ENCODE measurements at places on chromosomes 16 and 17.

DNA sequence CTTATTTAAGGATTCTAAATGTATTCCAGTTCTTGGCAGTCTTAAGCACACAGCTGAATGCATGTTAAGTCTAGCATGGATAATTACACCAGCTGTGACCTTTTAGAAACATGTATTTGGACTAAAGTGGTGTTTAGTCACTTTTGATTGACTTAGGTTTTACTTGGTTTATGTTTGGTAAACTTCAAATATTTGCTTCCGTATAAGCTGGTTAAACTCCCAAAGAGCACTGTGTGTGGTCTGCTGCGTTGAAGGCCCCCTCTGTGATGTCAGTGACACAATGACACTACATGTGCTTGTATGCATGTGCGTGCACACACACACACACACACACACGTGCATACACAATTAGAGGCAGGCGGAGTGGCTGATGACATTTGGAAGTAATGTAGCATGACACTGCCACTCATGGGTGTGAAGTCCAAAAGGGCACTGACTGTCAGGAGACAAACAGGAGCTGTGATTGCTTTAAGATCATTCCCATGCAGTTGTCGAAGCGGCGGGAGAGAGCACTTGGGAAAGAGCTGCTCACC is 156.1 kb upstream of the CDH13 start:
- DNase-seq = no peak

DNA sequence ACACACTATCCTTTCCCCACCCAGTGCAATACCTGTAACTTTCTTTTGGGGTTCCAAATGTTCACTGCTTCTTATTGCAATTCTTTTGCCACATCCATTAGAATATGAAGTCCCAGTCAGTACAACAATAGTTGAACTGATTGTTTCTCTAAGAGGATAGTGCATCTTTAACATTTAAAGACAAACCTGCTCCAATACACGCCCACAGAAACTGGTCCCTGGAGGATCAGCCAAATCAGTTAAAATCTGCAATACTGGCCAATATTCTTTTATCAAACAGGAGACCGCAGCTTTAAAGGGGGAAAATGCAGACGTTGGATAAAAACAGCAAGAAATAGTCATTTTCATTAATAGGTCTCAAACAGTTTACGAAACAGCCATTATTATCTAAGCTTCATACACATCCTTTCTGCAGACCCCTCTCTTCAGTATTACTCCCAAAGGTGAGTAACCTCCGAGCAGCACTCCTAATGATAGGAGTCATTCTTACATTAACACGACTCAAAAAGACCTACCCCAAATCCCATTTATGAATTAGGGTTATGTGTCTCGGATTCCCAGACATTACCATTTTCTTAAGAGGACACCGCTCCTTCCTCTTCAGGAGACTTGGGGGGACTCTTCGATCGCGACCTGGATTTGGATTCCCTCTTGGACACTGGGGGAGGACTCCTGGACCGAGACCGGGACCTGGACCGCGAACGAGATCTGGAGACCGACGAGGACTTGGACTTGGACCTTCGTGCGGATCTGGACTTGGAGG is 1.4 kb downstream of the SRSF2 start:
- DNase-seq = no peak

- DNase-seq = no peak
Measured at GRCh38 chr16:78789561-78789960, 690.1 kb downstream of the WWOX start.

GRCh38 chr17:60229188-60229802 is 79.5 kb downstream of the CA4 start:
- peak; percentile 26 for DNase-seq

GRCh38 chr17:57625957-57626356 is 119.1 kb downstream of the CCDC182 start:
- DNase-seq = no peak

- no peak for DNase-seq
Measured at GRCh38 chr17:49748791-49749190, 15.1 kb downstream of the FAM117A start.

GRCh38 chr17:55903028-55903690 is 152.3 kb downstream of the PCTP start:
- DNase-seq = no peak

DNA sequence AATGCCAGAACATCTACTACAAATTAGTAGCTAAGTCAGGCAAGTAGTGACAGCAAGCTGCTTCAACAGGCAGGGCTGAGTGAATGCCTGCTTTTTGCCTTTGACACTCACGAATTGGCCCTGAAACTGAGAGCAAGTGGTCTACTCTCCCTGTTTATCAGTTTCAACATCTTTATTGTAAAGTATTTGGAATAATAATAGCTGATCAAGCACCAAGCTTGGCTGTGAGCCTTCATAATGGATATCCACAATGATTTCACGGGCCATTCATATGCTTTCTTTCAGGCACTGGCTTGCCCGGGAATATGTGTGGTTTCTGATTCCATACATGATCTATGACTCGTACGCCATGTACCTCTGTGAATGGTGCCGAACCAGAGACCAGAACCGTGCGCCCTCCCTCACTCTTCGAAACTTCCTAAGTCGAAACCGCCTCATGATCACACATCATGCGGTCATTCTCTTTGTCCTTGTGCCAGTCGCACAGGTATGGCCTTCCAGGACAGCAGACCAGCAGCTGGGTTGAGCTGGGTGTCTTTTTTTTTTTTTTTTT is 5.2 kb downstream of the TLCD3A start:
- no peak for DNase-seq

DNA sequence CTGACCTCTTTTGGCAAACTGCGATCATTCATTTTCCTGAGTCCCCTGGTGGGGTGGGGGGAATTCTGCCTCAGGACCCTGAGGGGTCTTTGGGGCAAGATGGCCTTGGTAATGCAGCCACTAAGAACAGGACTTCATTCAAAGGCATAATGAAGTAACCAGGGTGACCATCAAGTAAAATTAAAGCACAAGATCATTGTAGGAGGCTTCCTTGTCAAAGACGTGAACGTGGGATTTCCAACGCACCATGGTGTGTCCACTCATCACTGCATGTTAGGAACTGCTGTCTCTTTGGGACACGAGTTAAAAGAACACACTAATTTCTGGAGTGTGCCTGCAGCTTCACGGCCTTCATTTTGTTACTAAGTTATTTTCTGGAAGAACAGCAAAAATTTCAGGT is 51.3 kb downstream of the NDE1 start:
- no peak for DNase-seq

DNA sequence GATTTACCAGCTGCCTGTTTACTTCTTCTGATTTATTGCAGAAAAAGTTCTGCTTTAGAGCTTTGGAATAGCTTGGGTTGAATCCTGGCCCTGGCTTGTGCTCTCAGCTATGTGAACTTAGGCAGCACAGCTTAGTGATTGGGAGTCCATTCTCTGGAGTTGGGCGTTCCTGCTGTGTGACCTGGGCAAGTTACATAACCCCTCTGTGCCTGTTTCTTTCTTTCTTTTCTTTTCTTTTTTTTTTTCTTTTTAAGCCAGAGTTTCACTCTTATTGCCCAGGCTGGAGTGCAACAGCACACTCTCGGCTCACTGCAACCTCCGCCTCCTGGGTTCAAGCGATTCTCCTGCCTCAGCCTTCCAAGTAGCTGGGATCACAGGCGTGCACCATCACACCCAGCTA is 51.5 kb upstream of the AQP8 start:
- DNase-seq = no peak

DNA sequence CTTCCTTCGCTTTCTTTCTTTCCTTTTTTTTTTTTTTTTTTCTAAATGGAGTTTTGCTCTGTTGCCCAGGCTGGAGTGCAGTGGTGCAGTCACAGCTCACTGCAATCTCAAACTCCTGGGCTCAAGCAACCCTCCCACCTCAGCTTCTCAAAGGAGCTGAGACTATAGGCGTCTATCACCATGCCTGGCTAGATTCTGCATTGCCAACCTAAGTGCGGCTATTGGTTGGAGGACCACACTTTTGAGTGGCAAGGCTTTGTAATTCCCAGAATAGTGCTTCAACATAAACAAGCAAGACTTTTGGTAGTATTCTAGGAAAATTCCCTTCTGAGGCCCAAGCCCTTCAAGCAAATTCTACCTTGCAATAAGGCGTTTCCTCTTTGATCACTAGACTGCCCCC is 107.8 kb downstream of the YPEL2 start:
- DNase-seq = no peak

GRCh38 chr16:4914528-4915225 is 22.3 kb downstream of the PPL start:
- no peak for DNase-seq

DNA sequence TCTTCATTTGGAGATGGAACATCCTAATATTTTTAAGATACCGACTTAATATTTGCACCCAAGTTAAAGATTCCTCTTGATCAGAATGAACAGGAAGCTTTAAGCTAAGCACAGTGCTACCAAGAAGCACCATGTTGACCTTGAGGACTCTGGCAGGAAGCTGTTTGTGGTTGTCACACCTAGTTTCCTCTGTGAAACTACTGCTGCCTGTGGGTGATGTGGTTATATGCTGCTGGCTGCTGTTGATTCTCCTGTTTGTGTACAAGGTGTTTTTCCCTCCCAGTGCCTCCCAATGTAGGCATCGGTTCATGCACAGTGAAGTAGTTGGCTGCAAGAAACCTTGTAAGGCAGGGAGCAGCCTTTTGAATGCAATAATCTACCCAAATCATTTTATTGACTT is 23.4 kb downstream of the RBL2 start:
- no peak for DNase-seq

DNA sequence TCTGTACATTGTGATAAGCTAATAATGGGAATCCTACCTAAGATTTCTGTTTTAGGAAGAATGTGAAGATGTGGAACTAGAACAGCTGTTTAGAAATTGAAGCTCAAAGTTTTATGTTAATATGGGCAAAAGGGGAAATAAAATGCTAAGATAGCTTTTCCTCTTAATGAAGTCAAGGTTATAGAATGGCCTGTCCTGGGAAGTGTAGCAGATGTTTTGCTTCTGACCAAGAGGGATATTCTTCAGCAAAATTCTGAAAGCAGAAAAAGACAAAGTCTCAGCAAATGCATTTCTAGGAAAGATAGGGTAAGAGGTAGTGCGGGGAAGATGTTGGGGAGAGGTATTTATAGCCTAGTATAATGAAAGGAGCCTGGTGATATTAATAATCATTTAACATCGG is 13.1 kb downstream of the MAP3K3 start:
- no peak for DNase-seq

DNA sequence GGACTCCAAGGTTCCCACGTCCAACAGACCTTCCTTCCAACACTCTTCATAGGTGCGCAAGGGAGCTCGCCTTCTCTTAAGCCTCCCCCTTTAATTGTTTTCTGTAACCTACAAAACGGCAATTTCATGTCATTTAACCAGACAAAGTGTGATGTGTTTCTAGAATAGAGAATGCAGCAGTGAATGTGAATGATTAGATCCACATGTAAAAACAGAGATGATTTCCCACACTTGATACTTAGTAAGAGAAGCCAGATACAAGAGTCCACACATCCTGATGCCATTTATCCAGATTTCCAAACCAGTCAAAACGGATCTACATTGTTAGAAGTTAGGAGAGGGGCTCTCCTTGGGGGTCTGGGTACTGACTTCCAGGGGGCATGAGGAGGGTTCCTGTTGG is 89.3 kb downstream of the IRF8 start:
- no peak for DNase-seq

DNA sequence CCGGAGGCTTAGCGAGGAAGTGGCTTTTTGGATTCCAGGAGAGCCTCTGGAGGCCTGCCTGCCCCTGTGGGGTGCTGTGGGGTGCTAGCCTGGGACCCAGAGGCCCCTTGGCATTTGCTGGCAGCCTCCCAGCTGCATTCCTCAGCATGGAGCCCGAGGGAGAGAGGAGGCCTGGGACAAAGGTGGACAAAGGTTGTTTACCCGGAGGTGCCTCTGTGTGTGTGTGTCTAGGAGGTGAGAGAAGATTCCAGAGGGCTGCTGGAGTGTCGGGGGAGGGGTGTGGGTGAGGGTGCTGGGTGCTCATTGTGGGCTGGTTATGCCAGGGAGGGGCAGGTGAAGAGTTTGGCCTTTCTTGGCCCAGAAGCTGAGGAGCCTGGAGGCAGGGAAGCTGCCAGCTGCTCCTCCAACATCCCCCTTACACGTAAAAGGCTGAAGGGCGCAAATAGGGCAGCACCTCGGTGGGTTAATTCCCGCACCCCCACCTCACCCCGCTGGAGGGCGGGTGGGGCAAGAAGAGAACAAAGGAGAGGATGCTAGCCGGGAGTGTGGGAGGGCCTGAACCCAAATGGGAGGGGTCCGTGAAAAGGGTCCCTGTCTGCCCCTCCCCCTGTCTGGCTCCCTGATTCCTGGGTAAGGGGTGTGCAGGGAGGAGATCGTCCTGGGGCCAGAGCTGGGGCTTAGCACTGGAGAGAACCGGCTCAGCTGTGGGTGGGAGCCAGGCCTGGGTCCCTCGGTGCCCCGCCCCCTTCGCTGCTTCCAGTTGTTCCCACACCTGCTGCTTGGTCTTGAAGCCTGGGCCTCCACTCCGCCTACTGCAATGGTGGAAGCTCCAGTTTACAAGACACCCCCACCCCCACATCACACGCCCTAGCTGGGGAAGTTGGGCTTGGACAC is 9.9 kb downstream of the HEXIM2 start:
- DNase-seq = no peak

GRCh38 chr16:52740766-52741165 is 193.8 kb upstream of the TOX3 start:
- no peak for DNase-seq

- no peak for DNase-seq
Measured at GRCh38 chr17:50325906-50326305, 20.0 kb upstream of the XYLT2 start.

- no peak for DNase-seq
Measured at GRCh38 chr16:58458606-58459343, 41.2 kb upstream of the NDRG4 start.

DNA sequence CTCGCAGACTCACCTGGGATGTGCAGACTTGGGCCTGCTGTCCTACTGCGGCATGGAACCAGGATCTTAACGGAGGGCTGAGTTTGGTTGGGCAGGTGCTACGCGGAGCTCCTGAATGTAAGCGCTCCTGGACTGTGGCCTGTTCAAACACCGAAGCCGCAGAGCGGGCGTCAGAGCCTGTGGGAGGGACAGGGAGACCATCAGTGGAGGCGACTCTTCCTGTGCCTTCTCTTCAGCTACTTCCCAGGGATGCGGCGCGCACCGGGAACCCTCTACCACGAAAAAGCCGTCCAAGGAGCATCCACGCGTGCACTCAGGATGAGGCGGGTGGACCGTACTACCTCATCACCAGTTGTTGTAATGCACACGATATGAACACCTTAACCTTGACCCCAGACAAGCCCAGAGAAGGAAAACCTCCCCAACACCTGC is 2.0 kb downstream of the USP36 start:
- DNase-seq = no peak

DNA sequence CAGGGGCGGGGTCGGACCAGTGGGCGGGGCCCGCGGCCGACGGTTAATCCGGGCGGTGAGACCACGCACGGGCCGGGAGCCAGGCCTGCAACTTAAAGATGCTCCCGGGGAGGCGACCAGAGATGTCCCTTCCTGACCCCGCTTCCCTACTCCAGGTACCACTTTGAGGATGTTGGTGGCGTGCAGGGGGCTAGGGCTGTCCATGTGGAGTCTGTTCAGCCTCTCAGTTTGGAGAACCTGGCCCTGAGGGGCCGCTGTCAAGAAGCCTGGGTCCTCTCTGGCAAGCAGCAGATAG is 580 bp downstream of the RANGRF start:
- no peak for DNase-seq

GRCh38 chr16:4664538-4665418 is 28.6 kb upstream of the NUDT16L1 start:
- no peak for DNase-seq

Measured in fibroblast of pulmonary artery (primary cell).